Psoas muscle (tissue), 8 donors: ENCODE measurements at places on chromosomes 11 and 22. TPM values are rescaled to one million over a fixed set of nuclear protein-coding genes. Genes with fewer than 3 reads are reported as not detected.

- peaks cover 3% of the 10 kb centered on the region for H3K4me1 ChIP-seq
- no peak for DNase-seq
- no peak overlapping the region for H3K4me3 ChIP-seq
Measured at GRCh38 chr11:12532580-12532979, 141.6 kb upstream of the TEAD1 start.

DNA sequence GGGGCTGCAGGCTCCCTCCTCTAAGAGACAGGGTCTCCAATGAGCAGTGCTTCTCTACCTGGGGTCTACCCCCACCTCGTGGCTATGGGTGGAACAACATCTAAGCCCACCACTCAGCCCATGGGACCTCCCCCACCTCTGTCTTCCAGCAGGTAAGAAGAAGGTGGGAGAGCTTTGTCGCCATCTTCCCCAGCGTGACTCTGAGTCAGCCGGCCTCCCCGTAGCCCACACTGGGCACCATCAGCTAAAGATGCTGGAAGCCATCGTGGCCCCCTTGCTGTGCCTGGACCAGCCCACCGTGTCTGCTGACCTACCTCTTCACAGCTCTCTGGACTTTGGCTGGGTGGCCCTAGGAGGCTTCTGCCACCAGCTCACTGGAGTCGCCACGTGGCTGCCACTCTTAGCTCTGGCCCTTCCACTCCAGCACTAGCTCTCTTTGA is 944 bp downstream of the C11orf86 start:
- no peaks in the 10 kb centered on the region for H3K27me3 ChIP-seq
- no peaks in the 10 kb centered on the region for H3K36me3 ChIP-seq
- no peak overlapping the region for H3K4me3 ChIP-seq
- no peaks in the 10 kb centered on the region for H3K4me1 ChIP-seq
- H3K27ac ChIP-seq = no peak overlapping the region

- no peaks in the 10 kb centered on the region for H3K36me3 ChIP-seq
- peak overlapping the region; percentile 11 for H3K4me3 ChIP-seq
- H3K27ac ChIP-seq = no peak overlapping the region
- peaks cover 6% of the 10 kb centered on the region for H3K4me1 ChIP-seq
Measured at GRCh38 chr11:66044757-66045156, 4.2 kb downstream of the GAL3ST3 start.

Gene TRAF6
- total RNA-seq = 11.1 TPM

- no peak overlapping the region for H3K4me3 ChIP-seq
- DNase-seq = no peak
- no peaks in the 10 kb centered on the region for H3K27me3 ChIP-seq
- no peaks in the 10 kb centered on the region for H3K4me1 ChIP-seq
Measured at GRCh38 chr11:78111298-78111697, 28.1 kb downstream of the ALG8 start.

DNA sequence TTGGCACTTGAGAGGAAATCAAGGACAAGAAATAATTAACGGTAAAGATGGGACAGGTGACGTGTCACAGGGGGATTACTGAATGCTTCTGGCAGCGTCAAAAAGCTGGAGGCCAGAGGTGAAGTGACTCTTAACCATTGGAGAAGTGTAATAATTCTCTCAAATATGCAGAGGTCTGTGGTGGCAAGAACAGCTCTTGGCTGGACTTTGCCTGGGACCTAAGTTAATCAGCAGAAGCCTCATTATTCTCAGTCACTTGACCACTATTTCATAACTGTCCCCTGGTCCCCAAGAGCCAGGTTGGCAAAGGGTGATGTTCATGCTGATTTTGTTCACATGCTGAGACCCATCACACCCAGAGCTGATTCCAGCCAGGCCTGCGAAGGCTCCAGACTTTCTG is 72.9 kb downstream of the TIMP3 start:
- DNase-seq = no peak
- no peaks in the 10 kb centered on the region for H3K4me1 ChIP-seq
- H3K36me3 ChIP-seq = no peaks in the 10 kb centered on the region
- H3K4me3 ChIP-seq = no peak overlapping the region

DNA sequence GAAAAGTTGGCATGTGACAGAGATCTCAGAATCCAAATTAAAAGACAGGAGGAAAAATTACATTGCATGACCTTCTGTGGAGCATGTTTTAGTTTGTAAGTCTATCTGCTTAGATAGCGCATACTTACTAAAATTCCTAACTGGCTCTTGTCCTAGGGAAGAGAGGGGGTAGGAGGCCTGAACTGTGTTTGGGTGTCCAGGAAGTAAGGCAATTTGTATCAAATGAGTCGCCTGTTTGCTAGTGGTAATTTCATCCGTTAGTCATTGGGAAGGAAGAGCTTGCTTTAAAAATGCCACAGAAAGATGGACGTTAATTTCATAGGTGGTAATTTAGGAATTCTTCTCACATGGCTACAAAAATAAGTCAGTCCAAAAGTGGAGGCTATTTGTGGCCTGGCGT is 18.5 kb downstream of the GRK3 start:
- no peaks in the 10 kb centered on the region for H3K4me1 ChIP-seq
- H3K4me3 ChIP-seq = no peak overlapping the region
- H3K27me3 ChIP-seq = no peaks in the 10 kb centered on the region
- DNase-seq = no peak
- no peaks in the 10 kb centered on the region for H3K36me3 ChIP-seq

DNA sequence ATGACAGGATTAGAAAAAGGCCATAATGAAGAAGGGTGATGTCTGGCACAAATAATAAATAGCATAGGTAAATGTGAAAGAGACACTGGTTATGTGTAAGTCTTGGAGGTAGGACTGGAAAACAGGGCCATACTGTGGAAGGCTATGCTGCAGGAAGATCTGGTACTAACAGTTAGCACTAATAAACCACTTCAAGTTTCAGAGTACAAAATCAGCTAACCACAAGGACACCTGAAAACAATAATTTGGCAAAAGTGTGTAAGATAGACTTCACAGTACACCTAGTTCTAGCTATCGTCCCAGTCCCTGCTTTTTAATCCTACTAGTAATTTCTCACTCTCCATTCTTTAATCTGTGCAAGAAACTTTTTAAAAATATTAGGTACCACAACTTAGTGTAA is 44.3 kb downstream of the CWF19L2 start:
- DNase-seq = no peak
- no peaks in the 10 kb centered on the region for H3K4me1 ChIP-seq
- H3K27me3 ChIP-seq = no peaks in the 10 kb centered on the region
- no peak overlapping the region for H3K27ac ChIP-seq
- H3K4me3 ChIP-seq = no peak overlapping the region
- peaks cover 64% of the 10 kb centered on the region for H3K36me3 ChIP-seq

Gene P2RX6
- 23.7 TPM for total RNA-seq

- H3K4me1 ChIP-seq = peaks cover 79% of the 10 kb centered on the region
- H3K4me3 ChIP-seq = peak overlapping the region; percentile 97
- DNase-seq = no peak
- H3K27me3 ChIP-seq = no peaks in the 10 kb centered on the region
- H3K27ac ChIP-seq = peak overlapping the region; percentile 99
- H3K36me3 ChIP-seq = peaks cover 8% of the 10 kb centered on the region
Measured at GRCh38 chr11:114065094-114065493, 5.6 kb downstream of the ZBTB16 start.

DNA sequence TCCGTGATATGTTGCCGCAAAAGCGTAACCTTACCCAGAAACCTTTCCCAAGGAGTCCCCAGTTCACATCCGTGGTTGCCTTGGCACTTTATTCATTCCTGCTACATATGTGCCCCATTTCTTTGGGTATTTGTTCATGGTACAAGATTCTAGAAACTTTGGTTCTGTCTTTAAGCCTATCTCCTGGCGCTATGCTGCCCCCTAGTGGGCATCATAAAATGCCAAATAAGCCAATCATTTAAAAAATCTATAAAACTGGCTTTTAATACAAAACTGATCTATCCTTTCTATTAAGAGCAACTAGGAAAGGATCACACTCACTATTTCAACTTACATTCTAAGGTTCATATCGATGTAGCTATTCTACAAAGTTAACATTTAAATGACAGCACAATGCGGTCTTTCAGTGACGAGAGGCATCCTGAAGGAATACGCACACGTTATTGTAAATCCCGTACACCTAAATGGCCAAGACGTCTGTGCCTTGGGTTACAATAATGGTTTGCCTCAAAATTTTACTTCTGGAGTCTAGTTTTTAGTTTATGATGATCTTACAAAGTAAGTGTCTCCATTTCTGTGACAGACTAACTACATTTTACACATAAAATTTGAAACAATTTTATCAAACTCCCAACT is 16.2 kb downstream of the PIWIL3 start:
- no peaks in the 10 kb centered on the region for H3K36me3 ChIP-seq
- no peak overlapping the region for H3K4me3 ChIP-seq
- H3K27me3 ChIP-seq = no peaks in the 10 kb centered on the region
- H3K4me1 ChIP-seq = no peaks in the 10 kb centered on the region

GRCh38 chr11:67680696-67681470 is 6.5 kb upstream of the ALDH3B2 start:
- no peaks in the 10 kb centered on the region for H3K27me3 ChIP-seq
- no peak overlapping the region for H3K27ac ChIP-seq
- no peak for DNase-seq

DNA sequence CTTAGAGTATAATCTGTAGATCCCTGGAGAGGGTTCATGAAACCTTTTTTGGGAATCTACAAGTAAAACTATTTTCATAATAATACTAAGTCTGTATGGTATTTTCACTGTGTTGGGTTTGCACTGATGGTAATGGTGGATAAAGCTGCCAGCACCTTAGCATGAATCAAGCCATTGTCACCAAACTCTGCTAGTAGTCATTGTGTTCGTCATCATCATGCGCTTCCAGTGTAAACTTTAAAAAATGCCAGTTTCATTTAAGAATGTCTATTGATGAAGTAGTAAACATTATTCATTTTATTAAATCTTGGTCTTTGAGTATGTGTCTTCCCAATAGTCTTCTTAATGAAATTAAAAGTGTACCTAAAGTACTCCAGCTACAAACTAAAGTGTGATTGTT is 15.0 kb downstream of the ALKBH3 start:
- no peaks in the 10 kb centered on the region for H3K27me3 ChIP-seq
- no peak overlapping the region for H3K27ac ChIP-seq
- DNase-seq = no peak
- no peak overlapping the region for H3K4me3 ChIP-seq
- H3K4me1 ChIP-seq = no peaks in the 10 kb centered on the region
- H3K36me3 ChIP-seq = peaks cover 91% of the 10 kb centered on the region
